ENCODE measurements at places on chromosomes 16 and 17. TPM values are rescaled to one million over a fixed set of nuclear protein-coding genes. Genes with fewer than 3 reads are reported as not detected.

DNA sequence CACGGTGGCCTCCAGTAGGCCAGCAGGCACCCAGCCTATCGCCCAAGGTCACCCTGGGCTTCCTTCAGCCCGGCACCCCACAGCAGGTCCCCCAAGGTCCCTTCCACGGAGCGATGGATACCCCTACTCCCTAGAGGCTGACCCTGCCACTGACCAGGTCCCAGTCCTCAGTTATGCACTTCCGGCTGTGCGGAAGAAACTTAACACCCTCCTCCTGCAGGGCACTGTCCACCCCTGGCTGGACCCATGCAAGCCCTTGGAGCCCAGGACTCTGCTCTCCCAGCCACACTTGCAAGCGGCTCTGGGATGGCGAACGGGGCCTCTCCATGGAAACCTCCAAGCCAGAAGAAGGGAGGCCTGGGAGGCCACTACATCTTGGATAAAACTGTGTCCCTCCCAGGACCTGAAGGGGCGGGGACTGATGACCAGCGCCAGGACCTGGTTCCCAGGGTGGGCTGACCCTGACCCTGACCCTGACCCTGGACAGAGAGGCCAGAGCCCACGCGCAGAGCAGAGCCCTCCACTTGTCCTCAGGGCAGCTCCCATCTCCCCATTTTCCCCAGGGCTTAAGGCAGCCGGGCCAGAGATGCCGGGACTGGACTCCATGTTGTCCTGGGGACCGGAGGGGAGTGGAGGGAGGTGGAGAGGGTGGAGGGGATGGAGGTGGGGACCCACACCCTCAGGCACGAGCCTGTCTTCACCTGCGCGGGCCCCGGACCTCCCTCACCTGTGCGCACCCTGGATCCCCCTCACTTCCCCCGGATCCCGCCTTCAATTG, 734 bp downstream of the CEP131 start:
- no peak for DNase-seq

DNA sequence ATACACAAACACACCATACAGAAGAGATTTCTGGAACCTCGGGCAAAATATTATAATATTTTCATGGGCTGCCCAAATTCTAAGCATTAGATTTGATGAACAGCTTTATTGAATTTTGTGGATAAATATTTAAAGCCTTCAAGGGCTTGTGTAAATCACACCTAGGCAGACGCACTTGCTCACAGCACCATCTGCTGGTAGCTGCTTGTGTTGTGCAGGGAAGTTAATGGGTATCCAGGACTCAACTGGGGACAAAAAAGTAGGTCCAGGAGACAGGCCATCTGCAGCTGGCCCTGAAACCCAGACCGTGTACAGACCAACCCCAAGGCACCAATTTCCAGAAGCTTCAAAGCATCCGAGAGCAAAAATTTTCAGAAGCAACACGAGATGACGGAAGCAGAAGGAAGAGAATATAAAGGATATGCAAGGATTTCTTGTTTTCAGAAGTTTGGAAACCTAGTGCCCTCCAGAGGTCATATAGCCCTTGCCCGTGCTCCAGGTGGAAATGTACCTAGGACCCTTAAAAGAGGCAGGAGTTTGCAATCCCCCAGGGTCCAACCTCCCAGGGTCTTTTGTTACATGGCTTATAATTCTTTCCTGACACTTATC, 140.0 kb downstream of the CHD9NB start:
- DNase-seq, result peak; percentile 61

- DNase-seq, result no peak
These were observed 164.0 kb upstream of the HS3ST3A1 start for GRCh38 chr17:13765701-13766100.

GRCh38 chr17:77086433-77087010, 54.2 kb upstream of the SEC14L1 start:
- peak; percentile 71 for DNase-seq

GRCh38 chr17:4947411-4948165, 742 bp downstream of the PFN1 start:
- DNase-seq, result no peak

- no peak for DNase-seq
These were observed 7.9 kb downstream of the SMCR8 start for GRCh38 chr17:18323007-18323406.

DNA sequence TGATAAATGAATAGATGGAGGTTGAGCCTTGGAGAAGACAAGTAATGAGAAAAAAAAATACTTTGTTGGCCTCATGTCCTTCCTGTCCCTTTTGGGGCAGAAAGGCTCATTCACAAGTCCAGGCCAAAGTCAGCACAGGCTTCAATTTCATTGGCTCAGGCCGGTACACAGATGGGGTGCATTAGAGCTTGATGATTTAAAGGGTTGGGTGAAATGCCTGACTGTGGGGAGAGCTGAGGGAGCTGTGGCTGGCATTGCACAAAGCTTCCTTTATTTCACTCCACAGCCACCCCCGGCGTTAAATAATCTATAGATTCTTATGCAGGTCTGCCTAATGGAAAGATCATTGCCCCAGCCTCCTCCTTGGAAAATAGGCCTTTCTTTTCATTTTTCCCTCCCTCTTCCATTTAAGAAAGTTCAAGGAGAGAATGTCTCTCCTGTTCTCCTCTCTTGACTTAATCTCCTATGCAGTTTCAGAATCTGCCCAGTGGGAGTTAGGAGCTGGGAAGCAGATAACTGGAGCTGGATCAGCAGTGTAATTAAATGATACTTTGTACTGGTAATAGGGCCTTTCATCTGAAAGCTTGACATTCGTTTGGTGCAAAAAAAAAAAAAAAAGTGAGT, 24.4 kb downstream of the YPEL2 start:
- no peak for DNase-seq

OVCA2 gene
- 19.1 TPM for polyA plus RNA-seq

MPO gene
- polyA plus RNA-seq, result 6.9 TPM

PRSS53 gene
- 1.3 TPM for polyA plus RNA-seq

CSF3 gene
- polyA plus RNA-seq, result not detected

TBC1D3B gene
- polyA plus RNA-seq, result 22.9 TPM

PRR35 gene
- 16.0 TPM for polyA plus RNA-seq
